Fibroblast of skin of right biceps (primary cell): ENCODE measurements at places on chromosomes 1 and 21.

DNA sequence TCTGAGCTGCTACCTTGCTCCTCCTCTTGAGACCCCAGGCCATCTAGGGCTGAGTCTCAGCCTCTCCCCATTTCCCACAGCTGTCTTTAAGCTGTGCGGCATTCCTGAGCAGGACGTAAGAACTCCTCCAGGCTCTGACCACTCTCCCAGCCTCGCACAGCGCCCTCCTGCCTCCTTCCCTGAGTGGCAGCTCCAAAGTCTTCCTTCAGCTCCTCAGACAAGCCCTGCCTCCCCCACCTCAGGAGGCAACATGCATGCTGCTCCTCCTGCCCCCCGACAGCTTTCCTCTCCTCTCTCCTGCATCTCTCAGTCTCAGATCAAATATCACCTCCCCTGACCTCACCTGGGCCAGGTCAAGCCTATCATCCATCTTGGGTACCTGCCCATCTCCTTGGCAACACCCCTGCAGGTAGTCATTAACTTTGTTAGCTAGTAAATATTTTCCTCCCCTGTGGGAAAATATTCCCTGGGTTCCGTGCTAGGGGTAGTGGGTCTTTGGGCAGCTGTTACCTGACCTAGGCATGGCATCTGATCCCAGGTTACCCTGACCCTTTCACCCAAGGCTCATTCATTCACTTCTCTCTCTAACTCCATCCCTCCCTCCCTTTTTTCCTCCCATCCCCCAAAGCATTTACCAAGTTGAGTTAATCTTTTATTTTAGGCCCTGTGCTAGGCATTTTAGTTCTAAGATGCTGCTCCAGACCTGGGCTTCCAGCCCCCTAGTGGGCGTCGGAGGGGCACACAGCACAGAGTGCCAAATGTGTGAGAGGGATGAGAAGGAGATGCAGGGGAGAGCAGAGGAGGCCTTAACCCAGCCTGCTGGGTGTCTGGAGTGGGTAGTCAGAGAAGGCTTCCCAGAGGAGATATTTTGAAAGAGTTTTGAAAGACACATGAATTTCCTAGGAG, 419.9 kb downstream of the PTPRU start:
- DNase-seq = no peak

DNA sequence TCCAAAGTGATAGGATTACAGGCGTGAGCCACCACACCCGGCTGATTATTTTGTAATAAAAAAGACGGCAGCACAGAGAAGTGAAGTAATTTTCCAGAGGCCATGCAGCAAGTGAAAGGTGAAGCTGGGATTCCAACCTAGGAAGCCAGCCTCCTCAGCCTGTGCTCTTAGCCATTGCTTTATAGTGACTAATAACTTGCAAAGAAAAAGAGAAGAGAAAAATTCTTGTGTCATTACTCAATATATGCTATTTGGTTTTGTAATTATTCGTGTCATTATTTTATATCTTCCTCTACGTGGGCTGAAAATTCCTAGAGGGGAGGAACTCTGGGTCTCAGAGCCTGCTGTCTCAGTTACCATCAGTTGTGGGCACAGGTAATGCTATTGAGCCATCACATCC, 1.6 kb upstream of the IER5 start:
- DNase-seq = peak; percentile 86

DNA sequence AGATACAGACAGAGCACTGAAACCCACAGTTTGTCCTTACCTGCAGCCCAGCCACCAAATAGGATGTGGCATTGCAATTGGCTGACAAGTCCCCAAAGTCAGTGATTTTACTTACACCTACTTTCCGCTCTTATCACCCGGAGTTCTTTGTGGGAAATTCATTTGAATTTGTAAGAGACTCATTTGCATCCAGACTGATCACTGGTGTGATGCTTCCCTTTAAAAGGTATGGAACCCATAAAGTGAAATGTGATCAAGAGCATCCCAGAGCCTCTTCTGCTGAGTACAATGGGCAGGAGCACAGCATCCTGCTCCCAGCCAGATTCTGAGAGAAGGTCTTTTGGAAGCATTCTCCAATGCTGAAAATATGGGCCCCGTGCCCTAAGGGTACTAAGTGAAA, 161.4 kb downstream of the DAB1 start:
- DNase-seq = no peak

- DNase-seq = peak; percentile 98
These were observed at the start of gene DDX20 for GRCh38 chr1:111755331-111756123. Gene DDX20, plus strand, starts transcription at chr1:111755901. Its CDS starts 24 bp downstream, at chr1:111755925.

GRCh38 chr1:233172201-233172600, 123.3 kb downstream of the PCNX2 start:
- DNase-seq = peak; percentile 33

DNA sequence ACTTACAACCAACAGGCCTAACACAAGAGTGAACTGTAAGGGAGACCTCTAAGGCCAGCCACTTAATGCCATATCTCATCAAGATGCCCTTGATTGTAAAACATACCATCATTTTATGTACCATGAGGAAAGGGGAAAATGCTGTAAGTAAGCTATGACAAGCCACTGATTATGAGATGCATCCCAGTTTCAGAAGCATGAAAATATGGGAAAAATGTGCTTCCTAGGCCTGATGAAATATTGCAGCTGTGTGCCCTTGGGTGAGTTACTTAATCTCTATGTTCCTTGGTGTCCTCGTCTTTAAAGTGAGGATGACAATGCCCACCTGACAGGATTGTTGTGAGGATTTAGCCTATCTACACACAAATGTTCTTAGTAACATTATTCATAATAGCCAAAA, 28.9 kb downstream of the H3-3A start:
- DNase-seq = no peak

- DNase-seq = no peak
These were observed 73.0 kb upstream of the TMPRSS2 start for GRCh38 chr21:41580758-41581554.

- DNase-seq = no peak
These were observed 8.2 kb upstream of the IL22RA1 start for GRCh38 chr1:24151175-24151533.

DNA sequence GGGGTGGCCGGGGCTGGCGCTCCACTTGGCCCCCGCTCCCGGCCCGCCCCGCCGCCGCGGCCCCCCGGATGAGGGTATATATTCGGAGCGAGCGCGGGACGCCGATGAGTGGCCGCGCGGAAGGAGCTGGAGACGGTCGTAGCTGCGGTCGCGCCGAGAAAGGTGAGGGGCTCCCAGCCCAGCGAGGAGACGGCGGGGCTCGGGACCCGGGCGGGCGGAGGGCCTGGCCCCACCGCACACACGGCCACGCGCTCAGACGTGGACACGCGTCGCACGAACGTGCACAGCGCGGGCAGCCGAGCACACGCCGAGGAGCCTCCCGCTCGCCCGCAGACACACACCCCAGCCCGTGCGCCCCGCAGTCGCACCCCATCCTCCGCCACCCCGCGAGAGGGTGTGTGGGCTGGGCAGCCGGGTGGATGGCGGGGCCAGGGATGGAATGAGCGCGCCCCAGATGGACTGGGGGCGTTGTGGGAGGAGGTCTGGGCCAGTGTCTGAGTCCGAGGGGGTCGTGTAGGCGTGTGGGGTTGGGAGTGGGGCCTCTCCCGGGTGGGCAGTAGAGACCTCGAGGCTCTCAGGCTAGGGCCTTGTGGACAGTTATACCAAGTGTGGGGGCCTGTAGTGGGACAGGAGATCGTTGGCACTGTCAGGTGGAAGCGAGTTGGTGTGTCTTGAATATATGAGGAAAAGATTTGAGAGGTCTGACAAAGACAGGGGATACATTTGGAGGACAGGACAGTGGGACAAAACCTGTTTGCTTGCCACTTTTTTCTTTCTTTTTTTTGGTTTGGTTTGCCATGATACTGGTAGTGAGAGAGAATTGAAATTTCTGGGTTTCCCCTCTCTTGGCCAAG, at the start of gene UAP1:
TSS of gene UAP1 (plus strand) at position 107 of the 854 bp plus-strand sequence. CDS start 4,347 bp downstream, outside the sequence.
- DNase-seq = peak; percentile 12
